GM23248 (cell line): ENCODE measurements at places on chromosomes 2 and 18.

- H3K36me3 ChIP-seq: no peaks in the 10 kb centered on the region
- no peak for DNase-seq
- H3K27ac ChIP-seq: no peak overlapping the region
Observed at GRCh38 chr2:88606371-88607030, 20.8 kb downstream of the EIF2AK3 start.

DNA sequence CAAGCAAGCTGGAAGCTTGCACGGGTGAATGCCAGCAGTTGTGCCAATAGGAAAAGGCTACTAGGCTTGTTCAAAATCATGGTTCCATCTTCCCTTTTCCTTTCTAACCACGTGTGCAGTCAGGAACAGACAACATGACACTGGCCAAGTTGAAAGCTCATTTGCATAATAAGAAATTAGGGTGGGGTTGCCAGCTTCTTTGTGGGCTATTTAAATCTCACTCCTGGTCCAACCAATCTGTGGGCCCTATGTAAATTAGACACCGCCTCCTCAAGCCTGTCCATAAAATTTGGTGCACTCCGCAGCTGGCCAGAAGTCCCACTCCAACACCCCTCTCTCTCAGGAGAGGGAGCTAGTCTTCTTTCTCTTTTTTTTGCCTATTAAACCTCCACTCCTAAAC lies 1948.4 kb upstream of the PIK3C3 start:
- no peak for DNase-seq
- no peaks in the 10 kb centered on the region for H3K36me3 ChIP-seq
- no peak overlapping the region for H3K4me3 ChIP-seq
- H3K27me3 ChIP-seq: 0 out of 2 replicates have a peak, but pooled peaks cover 6% of the 10 kb centered on the region
- no peaks in the 10 kb centered on the region for H3K4me1 ChIP-seq

DNA sequence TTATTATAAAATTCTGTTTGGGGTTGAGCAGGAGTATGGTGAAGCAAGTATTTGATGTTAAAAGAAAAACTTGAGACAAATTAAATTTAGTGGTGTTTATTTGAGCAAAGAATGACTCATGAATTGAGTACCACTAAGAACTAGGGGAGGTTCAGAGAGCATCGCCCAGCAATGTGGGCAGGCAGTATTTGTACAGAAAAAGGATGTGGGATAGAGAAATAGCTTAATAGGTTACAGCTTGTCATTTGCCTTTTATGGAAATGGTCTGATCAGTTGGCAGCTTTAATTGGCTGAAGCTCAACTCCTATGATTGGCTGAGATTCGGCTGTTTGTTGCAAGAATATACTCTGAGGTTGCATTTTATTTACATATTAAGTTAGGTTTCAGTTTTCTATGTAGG lies 68.2 kb downstream of the LRATD1 start:
- peaks cover 22% of the 10 kb centered on the region; the same call in 1 of the 2 replicates for H3K4me1 ChIP-seq
- no peak overlapping the region for H3K27ac ChIP-seq
- no peaks in the 10 kb centered on the region for H3K27me3 ChIP-seq
- H3K4me3 ChIP-seq: no peak overlapping the region

DNA sequence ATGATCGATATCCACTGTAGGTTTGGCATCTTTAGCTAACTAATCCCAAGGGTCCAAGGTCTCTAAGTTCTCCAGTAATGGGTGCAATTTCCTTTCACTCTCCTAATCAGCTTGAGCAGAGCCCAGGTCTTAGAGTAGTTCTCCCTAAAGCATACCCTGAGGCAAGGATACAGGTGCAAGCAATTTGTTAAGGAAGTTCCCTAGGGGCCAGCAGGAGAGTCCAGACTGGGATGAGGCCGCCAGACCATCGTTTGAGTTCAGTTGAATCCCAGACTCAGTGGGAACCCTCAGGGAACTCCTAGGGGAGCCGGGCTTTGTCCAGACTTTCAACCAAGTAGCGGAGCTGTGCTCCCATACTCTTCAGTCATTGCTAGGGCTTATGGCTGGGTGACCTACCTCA lies 835.4 kb upstream of the CDH2 start:
- no peaks in the 10 kb centered on the region for H3K36me3 ChIP-seq
- no peak for DNase-seq
- H3K27me3 ChIP-seq: no peaks in the 10 kb centered on the region
- H3K27ac ChIP-seq: no peak overlapping the region
- no peak overlapping the region for H3K4me3 ChIP-seq
- no peaks in the 10 kb centered on the region for H3K4me1 ChIP-seq

DNA sequence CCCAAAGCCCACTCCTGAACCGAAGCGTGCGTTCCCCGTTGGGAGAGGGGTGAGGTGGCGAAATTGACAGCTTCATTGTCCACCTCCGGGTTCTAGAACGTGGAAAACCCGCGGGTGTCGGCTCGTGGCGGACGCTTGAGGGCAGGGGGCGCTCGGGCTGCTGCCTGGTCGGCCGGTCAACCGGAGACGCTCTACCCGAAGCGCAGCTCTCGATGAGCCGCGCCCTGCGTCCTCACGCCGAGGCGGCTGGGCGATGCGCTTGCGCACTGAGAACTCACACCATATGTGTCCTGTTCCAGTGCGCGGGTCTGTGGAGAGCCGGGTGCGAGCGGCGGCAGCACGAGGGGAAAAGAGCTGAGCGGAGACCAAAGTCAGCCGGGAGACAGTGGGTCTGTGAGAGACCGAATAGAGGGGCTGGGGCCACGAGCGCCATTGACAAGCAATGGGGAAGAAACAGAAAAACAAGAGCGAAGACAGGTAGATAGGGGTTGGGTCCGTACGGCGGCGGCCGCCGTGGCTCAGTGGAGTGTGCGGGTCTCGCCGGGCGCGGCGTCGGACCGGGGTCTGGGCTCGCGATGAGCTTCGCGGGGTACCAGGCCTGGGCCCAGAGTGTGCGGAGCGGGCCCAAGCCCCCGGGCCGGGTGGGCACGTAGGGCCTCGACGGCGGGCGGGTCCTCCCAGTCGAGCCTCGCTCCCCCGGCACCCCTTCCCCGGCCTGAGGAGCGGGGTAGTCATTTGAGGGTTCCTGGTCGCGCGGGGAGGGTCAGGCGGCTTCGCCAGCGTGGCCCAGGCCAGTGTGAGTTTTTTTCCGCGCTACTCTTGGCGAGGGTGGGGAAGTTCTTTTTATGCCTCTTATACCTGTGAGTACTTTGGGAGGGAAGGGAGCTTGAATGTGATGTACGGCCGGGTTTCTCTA lies at the start of gene EIF5B:
Gene EIF5B (plus strand): TSS at position 277 of the 916 bp plus-strand sequence. CDS start 166 bp downstream, at position 443.
- peak within 1 kb of the TSS; percentile 92 for H3K4me3 ChIP-seq
- peak within 1 kb of the TSS; percentile 85 for H3K27ac ChIP-seq
- H3K36me3 ChIP-seq: 0 out of 2 replicates have a peak, but pooled peaks cover 3% of the 10 kb centered on the region
- peaks cover 31% of the 10 kb centered on the region for H3K4me1 ChIP-seq
- DNase-seq: peak; percentile 99
- no peaks in the 10 kb centered on the region for H3K27me3 ChIP-seq

DNA sequence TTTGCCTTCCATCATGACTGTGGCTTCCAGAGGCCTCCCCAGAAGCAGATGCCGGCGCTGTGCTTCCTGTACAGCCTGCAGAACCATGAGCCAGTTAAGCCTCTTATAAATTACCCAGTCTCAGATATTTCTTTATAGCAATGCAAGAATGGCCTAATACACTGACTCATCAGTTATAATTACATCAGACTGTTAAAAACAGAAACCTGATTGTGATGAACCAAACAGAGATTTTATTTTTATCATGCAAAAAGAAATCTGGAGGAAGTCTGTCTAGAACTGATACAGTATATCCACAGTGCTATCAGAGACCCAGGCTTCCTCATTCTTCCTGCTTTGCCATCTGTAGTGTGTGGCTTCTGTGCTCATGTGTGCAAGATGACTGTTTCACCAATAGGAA lies 93.4 kb upstream of the MEX3C start:
- H3K27ac ChIP-seq: no peak overlapping the region
- H3K4me1 ChIP-seq: no peaks in the 10 kb centered on the region
- no peak overlapping the region for H3K4me3 ChIP-seq

- H3K4me1 ChIP-seq: peaks cover 17% of the 10 kb centered on the region
- H3K27ac ChIP-seq: no peak overlapping the region
- no peaks in the 10 kb centered on the region for H3K27me3 ChIP-seq
- DNase-seq: no peak
- no peaks in the 10 kb centered on the region for H3K36me3 ChIP-seq
Observed at GRCh38 chr2:112795774-112796173, 11.5 kb upstream of the IL1A start.

GRCh38 chr2:80080957-80081356 lies 223.6 kb downstream of the LRRTM1 start:
- no peak for DNase-seq
- H3K27me3 ChIP-seq: no peaks in the 10 kb centered on the region
- H3K4me1 ChIP-seq: 0 out of 2 replicates have a peak, but pooled peaks cover 3% of the 10 kb centered on the region
- no peak overlapping the region for H3K27ac ChIP-seq
- H3K36me3 ChIP-seq: no peaks in the 10 kb centered on the region

GRCh38 chr2:144937910-144938709 lies 418.2 kb upstream of the ZEB2 start:
- peak; percentile 78 for DNase-seq
- peaks cover 32% of the 10 kb centered on the region for H3K4me1 ChIP-seq
- H3K36me3 ChIP-seq: no peaks in the 10 kb centered on the region
- H3K4me3 ChIP-seq: peak overlapping the region; percentile 55
- H3K27ac ChIP-seq: peak overlapping the region; percentile 76

GRCh38 chr18:36389811-36390581 lies 92.5 kb downstream of the FHOD3 start:
- peaks cover 6% of the 10 kb centered on the region; the same call in 1 of the 2 replicates for H3K4me1 ChIP-seq
- H3K27ac ChIP-seq: no peak overlapping the region
- H3K36me3 ChIP-seq: no peaks in the 10 kb centered on the region
- no peak for DNase-seq

GRCh38 chr2:207952564-207953345 lies 72.6 kb downstream of the PLEKHM3 start:
- H3K27me3 ChIP-seq: no peaks in the 10 kb centered on the region
- no peak overlapping the region for H3K27ac ChIP-seq
- DNase-seq: no peak
- H3K4me1 ChIP-seq: no peaks in the 10 kb centered on the region
- no peaks in the 10 kb centered on the region for H3K36me3 ChIP-seq

DNA sequence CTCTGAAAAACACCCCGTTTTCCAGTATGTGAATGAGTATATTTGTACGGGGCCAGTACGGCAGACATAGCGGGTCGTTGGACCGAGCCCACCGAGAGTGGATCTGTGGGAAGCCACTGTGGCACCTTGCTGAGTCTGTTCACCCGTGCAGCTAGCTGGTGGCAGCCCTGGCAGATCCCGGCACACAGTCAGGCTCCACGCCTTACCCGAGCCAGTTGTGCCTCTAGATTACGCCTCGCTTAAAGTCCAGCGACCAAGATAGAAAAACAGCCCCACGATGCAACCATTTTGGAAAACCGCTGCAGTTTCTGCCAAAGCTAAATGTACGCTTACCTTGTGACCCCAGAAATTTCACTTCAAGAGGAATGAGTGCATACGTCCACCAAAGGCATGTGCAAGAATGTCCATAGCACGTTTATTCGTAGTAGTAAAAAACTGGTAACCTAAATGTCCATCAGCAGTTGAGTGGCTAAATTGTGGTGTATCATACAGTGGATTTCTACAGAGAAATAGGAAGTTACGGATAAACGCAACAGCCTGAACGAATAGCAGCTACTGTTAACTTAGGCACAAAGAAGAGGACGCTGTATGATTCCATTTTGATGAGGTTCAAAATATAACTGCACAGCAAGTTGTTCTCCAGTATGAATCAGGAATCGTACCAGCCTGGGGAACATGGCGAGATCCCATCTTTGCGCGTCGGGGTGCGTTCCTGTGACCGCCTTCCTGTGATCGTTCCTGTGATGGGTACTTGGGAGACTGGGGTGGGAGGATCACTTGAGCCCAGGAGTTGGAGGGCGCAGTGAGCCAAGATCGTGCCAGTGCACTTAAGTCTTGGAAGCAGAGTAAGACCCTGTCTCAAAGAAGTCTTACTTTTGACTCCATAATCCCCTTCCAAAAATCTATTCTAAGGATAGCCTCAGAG lies 688 bp upstream of the WDR33 start:
- H3K27me3 ChIP-seq: no peaks in the 10 kb centered on the region
- peak overlapping the region; percentile 88 for H3K27ac ChIP-seq
- peaks cover 13% of the 10 kb centered on the region for H3K4me1 ChIP-seq
- no peaks in the 10 kb centered on the region for H3K36me3 ChIP-seq
- peak overlapping the region; percentile 86 for H3K4me3 ChIP-seq
- DNase-seq: no peak

- peak overlapping the region; percentile 85 for H3K27ac ChIP-seq
- peak overlapping the region; percentile 47 for H3K4me3 ChIP-seq
- H3K27me3 ChIP-seq: no peaks in the 10 kb centered on the region
- peak; percentile 58 for DNase-seq
- peaks cover 17% of the 10 kb centered on the region for H3K4me1 ChIP-seq
Observed at GRCh38 chr18:63162271-63163014, 157.1 kb downstream of the BCL2 start.

DNA sequence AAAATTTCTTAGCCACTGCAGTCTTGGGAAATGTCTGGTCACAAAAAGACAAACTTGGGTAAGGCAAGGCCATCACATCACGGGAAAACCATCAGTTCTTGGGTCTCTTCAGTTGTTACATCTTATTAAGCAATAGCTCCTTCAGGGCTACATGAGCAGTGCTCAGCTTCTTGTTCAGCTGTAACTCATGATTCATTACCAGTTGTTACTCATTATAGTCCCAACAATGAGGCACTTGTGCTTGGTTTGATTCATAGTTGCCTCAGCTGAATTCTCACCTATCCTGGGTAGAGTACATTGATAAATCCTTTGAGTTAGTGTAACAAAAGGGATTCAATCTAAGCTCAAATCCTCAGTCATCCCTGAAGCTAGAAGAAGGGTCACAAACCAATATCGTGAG lies 102.4 kb upstream of the DCC start:
- H3K27me3 ChIP-seq: no peaks in the 10 kb centered on the region
- peak; percentile 82 for DNase-seq

DNA sequence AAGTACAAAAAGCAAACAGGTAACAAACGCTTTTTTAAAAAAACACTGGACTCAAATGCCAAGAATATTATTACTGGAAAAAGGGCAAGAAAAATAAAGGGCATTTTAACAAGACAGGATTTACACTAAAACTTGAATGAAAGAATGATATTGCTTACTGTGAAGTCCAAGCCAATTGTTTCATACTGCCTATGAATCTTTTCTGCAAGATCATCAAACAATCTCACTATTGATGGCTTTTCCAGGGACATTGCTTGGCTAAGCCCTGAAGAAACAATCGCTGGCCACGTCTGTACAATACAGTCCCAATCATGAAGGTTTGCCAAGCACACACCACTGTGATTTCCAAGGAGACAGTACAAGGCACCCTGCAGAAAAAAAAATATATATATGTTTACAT lies 41.4 kb upstream of the GPR75 start:
- no peak for DNase-seq
- peaks cover 79% of the 10 kb centered on the region for H3K36me3 ChIP-seq
- no peaks in the 10 kb centered on the region for H3K27me3 ChIP-seq
- H3K4me3 ChIP-seq: no peak overlapping the region
- H3K27ac ChIP-seq: no peak overlapping the region
- peaks cover 11% of the 10 kb centered on the region for H3K4me1 ChIP-seq

DNA sequence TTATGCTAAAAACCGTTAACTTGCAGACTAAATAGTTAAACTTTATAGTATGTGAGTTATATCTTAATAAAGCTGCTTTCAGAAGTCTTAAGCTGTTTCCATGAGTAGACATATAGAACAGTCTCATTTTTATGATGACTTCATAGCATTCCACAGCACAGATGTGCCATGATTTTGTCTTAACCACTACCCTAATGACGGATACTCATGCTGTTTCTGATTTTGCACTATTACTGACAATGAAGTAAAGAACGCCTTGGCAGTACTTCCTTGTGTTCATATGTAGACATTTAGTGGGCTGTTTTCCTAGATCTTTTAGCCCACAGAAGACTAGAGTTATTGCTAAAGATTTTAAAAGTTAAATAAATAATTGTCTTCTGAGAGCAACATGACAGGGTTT lies 175.6 kb upstream of the RAB6C start:
- H3K4me1 ChIP-seq: peaks cover 20% of the 10 kb centered on the region
- H3K36me3 ChIP-seq: no peaks in the 10 kb centered on the region
- H3K27me3 ChIP-seq: no peaks in the 10 kb centered on the region

- H3K27me3 ChIP-seq: no peaks in the 10 kb centered on the region
- DNase-seq: no peak
- no peaks in the 10 kb centered on the region for H3K36me3 ChIP-seq
- H3K4me3 ChIP-seq: no peak overlapping the region
- H3K4me1 ChIP-seq: no peaks in the 10 kb centered on the region
Observed at GRCh38 chr18:60675801-60676200, 303.2 kb upstream of the MC4R start.
